ENCODE measurements at places on chromosomes 6 and 20.

DNA sequence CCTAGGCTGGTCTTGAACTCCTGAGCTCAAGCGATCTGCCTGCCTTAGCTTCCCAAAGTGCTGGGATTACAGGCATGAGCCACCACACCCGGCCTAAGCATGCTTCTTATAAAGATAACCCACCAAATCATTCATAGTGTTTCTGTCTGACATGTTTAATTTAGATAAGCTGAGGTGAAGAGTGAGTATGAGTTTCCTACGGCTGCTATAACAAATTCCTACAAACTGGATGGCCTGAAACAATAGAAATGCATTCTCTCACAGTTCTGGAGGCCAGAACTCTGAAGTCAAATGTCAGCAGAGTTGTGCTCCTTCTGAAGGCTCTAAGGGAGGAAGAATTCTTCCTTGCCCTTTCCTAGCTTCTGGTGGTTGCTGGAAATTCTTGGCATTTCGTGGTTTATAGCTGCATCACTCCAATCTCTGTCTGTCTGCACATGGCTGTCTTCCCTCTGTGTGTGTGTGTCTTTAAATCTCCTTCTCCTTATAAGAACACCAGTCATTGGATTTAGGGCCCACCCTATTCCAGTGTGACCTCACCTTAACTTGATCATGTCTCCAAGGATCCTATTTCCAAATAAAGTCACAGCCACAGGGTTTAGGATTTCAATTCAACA lies 29.9 kb downstream of the MAPK13 start:
- DNase-seq, result no peak

DNA sequence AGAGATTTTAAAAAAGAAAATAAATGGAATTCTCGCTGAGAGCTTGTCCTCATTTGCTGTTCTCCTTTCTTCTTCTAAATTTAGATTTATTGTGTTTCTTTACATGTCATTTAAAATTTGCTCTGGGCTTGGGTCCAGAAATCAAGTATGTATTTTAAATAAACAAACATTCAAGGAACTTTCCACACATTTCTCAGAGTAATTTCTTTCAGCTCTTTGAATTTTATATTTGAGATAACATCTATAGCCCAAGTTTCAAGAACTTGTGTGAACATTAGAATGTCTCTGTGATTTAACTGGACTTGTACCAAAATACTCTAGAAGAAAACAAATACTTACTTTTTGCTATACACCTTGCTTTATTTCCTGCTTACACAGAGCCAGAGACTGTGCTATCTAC lies 192.3 kb downstream of the TMEM200A start:
- no peak for DNase-seq

GRCh38 chr6:143863771-143864170 lies 503 bp upstream of the ZC2HC1B start:
- DNase-seq, result no peak

- no peak for DNase-seq
Measured at GRCh38 chr6:146111881-146112450, 83.1 kb downstream of the GRM1 start.

DNA sequence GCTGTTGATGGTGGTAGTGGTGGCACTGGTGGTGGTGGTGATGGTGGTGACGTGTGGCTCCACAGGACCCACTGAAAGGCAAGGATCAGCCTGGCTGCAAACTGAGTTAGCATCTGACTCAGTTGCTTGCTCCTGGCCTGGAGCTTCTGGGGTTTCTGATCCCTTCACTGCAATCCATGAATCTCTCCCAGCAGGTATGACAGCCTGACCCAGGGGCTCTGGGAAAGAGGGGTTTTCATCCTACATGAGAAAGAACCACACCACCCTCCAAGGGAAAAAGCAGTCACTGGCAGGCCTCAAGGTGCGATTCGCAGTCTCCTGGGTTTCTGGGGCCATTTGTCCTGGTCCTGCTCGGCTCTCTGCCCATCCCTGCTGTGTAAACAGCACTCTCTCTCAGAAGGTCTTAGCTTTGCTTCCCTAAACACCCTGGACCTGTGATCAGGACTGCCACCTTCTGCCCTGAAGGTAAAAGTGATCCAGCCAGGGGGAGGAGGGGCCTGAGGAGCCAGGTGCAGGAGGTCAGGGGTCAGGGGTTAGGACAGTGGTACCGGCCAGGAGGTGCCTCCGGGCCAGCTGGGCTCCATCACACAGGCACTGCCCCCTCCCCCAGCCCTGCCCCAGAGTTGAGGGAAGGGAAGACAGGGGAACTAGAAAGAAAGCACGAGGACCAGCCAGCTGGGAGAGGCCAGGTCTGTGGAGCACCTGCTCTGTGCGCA lies 152.0 kb downstream of the BMP7 start:
- no peak for DNase-seq

- DNase-seq, result no peak
Measured at GRCh38 chr6:169962604-169963469, 211.4 kb downstream of the ERMARD start.

GRCh38 chr6:134675110-134676054 lies 274.5 kb downstream of the ALDH8A1 start:
- no peak for DNase-seq

All from esophagus squamous epithelium (tissue), 5 donors.